ENCODE measurements at places on chromosomes 2 and 18.

DNA sequence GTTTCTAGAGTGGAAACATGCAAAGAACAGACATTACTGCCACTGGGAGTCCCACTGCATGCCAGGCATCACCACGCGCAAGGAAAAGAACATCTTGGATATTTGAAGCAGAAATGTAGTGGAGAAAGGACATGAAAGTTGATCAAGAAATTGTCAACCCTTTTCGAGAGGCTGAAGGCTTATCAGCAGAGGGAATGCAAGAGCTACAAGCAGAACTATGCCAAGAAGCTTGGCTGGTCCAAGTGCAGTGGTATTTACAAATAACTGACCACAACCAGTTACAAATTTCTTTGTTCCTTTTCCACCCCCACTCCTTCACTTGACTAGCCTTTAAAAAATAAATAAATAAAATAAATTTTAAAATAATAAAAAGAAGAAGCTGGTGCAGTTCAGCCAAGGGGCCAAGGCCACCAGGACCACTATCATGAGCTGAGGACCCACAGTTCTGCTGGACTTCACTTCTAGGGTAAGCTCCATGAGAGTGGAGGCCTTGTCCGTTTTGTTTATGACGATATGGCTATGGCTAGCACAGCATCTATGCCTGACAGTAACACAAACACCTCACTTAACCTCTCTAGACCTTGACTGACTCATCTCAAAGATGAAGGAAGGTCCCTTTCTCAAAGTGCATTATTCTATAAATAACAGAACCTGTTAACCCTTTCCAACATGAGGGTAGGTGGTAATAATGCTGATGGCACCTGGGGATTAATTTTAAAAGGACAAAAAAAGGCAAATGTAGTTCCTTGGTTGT is 20.9 kb downstream of the MARCHF4 start:
- no peak for DNase-seq

DNA sequence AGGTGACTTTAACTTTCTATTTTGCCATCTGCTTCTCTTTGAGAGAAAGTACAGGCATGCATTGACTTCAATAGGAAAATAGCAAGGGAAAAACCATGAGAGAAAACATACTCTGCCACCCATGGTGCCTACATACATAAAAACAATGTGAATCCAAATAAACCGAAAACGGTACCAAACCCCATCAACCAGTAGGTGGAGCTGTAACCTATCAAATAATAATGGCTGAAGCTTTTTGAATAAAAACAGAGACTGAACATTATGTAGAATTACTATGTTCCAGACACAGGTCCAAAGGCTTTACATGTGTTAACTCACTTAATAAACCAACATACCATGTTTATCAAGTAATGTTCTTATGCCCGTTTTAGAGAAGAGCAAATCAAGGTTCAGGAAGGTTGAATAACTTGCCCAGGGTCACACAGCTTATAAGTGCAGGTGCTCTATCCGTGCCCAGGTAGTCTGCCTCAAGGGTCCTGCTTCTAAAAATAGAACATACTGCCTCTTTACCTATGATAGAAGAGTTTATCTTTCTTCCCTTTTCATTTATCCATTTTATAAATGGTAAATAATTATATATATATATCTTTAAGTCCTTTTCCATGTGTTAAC is 293.9 kb upstream of the SYT4 start:
- DNase-seq = no peak

- DNase-seq = no peak
Measured at GRCh38 chr18:63192126-63192884, 127.3 kb downstream of the BCL2 start.

DNA sequence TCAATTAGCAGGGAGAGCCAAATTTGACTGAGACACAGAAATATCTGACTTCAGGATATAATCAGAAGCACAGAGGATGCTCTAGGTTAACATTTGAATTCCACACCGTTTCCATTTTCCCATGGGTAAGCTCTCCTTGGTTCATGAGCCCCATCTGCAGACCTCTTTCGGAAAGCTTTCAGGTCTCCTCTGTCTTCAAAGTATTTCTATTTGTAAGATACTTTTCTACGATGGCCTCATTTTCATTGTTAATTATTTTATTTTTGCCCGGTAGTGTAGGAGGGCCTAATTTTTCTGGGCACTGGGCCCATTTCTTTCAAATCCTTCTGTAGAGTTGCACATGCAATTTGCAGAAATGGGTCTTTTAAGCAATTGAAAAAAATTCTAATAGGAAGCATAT is 53.8 kb downstream of the LRPPRC start:
- DNase-seq = no peak

- no peak for DNase-seq
Measured at GRCh38 chr2:231751042-231751815, 29.9 kb downstream of the PDE6D start.

- no peak for DNase-seq
Measured at GRCh38 chr18:14971461-14972185, 223.7 kb downstream of the ANKRD30B start.

- no peak for DNase-seq
Measured at GRCh38 chr2:49241501-49241900, 87.2 kb upstream of the FSHR start.

DNA sequence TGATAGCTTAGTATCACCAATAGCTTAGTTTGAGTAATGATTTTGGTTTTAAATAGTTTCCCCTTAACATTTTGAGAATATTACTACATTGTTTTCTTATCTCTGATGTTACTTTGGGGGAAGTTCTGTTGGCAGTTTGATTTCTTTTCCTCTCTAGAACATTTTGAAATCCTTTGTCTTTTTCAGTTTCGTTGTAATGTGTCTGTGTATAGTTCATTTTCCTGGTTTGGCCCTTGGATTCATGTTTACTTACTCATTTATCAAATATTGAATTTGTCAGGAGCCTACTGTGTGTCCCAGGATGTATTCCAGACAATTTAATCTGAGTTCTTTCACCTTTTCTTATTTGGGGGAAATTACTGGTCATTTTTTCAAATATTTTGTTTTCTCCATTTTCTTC is 16.7 kb downstream of the ANKRD12 start:
- no peak for DNase-seq

DNA sequence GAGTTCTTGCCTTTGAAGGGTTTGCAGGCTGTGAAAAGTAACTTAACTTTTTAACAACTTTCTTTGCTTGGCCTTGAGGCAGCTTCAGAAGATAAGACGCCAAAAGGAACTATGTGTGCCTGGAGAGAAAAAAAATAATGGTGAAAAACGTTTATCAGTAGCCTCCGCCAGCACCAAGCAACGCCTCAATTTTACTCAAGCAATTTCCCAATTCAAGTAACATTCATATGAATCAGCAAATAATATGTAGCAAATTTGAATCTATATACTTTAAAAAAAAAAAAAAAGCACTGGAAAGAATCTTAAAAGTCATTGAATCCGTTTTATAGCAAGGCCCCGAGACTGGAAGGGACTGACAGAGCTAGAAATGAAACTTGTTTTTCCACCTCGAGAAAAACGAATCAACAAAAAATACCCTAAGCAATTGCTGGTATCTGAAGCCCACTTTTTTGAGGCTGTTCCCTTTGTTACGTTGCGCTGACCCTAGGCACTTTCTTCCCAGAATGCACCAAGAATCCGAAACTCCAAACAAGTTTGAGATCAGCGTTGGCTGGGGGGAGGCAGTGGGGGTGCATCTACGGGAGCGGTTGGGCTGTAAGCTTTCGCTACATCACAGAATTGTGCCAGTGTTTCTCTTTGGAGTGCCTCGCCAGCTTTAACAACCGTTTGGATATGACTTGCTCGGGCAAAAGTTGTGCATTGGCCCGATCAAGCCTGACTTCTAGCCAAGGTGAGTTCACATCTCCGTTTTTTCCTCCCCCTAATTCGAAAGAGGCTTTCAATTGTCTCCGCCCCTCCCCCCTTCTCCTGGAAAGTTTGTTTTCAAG is 2.7 kb upstream of the TGIF1 start:
- DNase-seq = no peak

- DNase-seq = no peak
Measured at GRCh38 chr2:219056896-219057708, 3.6 kb downstream of the IHH start.

GRCh38 chr2:26477911-26478253 is at the start of gene OTOF:
Gene OTOF, minus strand, starts transcription at chr2:26478124.
- no peak for DNase-seq

DNA sequence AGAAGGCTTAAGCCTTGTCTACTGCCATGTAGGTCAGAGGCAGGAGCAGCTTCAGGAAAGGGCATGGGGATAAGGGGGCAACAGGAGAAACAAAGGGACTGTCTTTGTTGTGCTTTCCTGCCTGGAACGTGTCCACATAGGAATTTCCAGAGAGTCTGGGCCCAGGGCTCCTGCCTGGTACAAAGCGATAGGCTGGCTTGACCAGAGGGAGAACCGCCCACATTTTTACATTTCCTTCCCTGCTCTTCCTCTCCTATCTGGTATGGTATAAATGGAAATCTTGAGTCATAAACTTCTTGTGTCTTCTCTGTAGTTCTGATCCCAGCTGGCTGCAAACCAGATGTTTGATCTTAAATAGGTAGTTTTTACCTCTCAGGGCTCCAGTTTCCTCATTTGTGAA is 414.8 kb downstream of the HRH4 start:
- no peak for DNase-seq

GRCh38 chr2:226652983-226653765 is 146.4 kb downstream of the IRS1 start:
- DNase-seq = no peak

GRCh38 chr2:95053543-95053942 is 28.0 kb downstream of the MAL start:
- peak; percentile 45 for DNase-seq

GRCh38 chr2:67752969-67753368 is 309.8 kb downstream of the C1D start:
- DNase-seq = no peak

GRCh38 chr2:28201671-28202180 is 190.9 kb upstream of the FOSL2 start:
- no peak for DNase-seq

- no peak for DNase-seq
Measured at GRCh38 chr2:172439911-172440310, 12.5 kb downstream of the ITGA6 start.

- DNase-seq = no peak
Measured at GRCh38 chr18:41753826-41754225, 201.2 kb upstream of the PIK3C3 start.

DNA sequence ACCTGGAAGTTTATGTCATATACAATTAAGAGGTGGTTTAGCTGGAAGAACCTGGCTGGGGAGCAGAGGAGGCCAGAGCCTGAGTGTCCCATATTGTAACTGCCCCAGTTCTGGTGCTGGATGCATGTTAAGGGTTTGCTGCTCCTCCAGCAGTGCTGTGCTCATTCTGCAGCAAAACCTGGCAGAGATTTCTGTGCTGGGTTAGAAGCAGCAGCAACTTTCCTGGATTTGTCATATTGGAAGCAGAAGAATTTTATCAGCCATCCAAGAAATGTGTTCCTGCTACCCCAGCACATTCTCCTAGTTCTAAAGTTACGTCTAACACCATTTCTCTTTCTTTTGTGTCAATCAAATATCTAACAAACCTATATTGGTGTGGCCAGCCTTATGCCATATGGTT is 284.1 kb downstream of the TDRD15 start:
- DNase-seq = no peak

DNA sequence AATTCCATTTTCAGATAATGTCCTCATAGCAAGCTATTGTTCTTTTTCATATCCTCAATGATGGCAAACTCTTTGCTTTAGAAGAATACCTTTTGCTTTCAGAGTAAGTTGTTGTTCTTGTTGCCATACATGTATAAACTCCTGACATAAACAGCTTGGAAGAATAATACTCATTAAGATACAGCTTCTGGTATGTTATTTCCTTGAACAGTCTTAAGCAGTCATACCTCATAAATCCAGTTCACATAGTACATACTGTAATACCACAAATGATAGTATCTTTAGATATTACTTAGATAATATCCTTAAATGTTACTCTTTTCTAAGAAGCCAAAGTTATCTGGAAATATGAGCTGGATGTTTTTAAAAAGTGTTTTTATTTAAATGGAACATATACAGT is 23.2 kb downstream of the METTL8 start:
- DNase-seq = no peak

DNA sequence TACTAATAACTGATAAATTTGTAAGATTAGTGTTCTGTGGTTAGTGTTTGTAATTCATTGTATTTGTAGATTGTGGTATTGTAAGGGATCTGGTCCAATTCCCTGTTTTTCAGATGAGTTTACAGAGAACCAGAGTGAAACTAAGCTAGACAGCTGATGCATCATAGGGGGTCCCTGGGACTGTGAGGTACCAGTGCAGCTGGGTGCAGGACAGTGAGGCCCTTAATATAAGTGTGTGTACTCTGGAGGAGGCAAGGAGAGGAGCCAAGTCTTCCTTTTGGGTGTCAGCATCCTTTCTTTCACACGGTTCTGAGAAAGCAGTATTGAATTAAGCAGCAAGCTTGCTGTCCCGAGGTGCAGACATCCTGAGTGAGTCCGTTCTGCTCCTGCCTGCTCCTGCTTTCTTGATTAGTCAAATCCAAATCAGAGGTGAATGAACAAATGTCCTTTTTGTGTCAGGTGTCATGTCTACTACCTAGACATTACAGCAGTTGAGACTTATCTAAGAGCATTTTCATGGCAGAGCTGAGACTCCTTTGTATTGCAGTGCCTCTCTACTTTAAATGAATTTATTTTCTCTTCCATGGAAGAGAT is 194.9 kb downstream of the MCFD2 start:
- DNase-seq = no peak
